ENCODE measurements at places on chromosomes 2 and 18.
A peak's percentile ranks its signal among the peaks of the same experiment; 100 is the strongest.

DNA sequence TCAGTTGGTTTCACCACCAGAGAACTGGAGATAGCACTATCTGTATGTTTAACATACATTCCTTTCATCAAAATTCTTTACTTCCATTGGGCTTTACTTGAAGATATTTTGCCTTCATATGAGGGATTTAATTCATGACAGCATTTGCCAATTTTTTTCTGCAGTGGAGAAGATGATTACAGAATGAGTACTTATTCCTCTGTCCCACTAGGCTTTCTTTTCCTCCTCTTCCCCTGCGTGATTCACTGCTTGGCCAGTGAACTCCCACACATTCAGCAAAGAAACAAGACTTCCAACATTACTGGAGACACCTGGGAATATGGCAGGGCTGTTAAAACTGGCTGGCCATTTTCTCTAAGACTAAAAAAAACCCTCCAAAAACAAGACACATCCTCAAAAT, 425.8 kb upstream of the KCNH7 start:
- DNase-seq, result no peak

GRCh38 chr18:79950515-79951341, 725 bp downstream of the SLC66A2 start:
- DNase-seq, result peak; percentile 60

DNA sequence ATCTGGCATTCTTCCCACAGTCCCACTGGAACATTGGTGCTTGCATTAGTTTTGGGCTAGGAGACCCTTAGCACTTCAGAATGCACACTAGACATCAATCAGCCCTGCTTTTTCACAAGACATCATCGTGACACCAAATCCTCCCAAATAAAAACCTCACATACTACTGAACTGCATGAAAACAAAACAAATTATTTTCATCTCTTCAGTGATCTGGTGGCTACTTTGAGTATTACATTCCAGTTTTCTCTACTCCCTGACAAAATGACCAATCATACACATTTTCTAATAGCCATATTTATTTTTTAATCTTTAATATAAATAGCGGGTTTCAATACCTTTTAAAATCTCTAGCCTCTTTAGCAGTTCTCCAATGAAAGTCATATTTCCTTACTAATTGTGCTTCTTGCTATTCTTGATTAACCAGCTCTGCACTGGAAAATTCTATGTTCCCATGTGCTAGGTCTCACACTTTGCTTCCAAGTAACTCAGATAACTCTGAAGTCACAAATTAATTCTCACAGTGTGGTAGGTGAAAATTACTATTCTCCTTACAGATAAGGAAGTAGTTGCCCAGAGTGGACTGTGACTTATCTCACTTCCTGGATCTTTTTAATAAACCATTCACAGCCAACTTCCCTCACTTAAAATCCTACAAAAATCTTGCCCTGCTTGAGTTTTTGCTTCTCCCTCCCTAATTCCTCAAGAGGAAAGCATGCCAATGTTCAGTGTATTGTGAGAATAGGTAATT, 82.5 kb upstream of the EPB41L3 start:
- peak; percentile 7 for DNase-seq

DNA sequence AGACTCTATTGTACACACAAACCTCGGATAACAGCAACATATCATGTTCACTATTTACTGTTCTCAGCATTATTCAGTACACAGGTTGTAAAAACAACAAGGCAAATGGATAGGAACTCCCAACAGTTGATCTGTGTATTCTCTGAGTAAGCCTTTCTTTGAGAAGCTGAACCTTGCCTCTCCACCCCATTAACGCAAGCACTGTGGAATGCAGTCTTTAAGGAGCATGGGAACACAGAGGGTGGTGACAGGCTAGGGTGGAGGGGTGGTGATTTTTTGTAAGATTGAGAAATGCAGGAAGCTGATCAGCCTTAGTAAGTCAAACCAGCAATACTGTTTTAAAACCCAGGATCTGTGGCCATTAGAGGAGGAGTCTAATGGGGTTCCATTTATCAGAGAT, 19.6 kb upstream of the SERPINB11 start:
- DNase-seq, result no peak

GRCh38 chr2:11775384-11775783, 29.0 kb downstream of the LPIN1 start:
- peak; percentile 66 for DNase-seq

DNA sequence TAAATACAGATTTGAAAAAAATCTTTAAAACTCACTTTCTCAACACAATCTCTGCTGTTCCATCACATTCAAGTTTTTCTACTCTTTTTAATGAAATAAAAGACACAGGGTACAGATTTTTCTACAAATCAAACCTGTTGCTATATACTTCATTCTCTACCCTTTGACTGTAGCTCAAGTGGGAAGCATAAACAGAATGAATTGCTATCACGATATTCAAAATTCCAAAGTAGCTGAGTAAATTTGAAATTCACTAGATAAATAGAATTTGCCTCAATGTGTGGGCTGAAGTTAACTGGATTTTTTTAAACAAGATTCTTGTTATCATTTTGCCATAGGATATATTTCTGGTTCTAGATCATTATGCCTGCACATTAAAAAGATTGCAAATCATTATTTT, 185.9 kb downstream of the ZNF521 start:
- DNase-seq, result no peak

DNA sequence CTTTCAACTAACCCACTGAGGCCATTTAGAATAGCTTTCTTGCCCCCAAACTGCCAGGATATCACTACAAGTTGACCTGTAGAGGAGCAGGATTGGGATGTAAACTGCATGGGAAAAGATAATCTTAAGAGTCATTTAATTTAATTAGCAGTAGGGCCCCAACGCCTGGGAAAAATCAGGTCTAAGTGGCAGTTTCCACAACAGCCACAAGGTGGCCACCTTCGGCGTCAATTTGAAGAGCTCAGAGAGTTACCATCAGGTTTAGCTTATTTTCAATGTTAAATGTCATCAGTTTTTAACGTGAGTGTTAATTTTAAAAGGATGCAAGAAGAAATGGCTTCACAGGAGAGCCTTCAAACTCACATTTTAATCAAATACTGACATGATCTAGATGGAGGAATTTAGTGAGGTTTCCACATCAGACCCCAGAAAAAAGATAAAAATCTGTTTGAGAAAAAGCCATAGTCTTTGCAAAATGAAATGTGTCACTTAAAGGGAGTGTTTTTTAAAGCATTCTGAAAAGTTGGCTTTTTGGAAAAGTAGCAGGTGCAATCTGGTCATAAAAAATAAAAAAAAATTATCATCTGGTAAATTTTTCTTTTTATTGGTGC, 77.3 kb upstream of the UPP2 start:
- DNase-seq, result peak; percentile 66

DNA sequence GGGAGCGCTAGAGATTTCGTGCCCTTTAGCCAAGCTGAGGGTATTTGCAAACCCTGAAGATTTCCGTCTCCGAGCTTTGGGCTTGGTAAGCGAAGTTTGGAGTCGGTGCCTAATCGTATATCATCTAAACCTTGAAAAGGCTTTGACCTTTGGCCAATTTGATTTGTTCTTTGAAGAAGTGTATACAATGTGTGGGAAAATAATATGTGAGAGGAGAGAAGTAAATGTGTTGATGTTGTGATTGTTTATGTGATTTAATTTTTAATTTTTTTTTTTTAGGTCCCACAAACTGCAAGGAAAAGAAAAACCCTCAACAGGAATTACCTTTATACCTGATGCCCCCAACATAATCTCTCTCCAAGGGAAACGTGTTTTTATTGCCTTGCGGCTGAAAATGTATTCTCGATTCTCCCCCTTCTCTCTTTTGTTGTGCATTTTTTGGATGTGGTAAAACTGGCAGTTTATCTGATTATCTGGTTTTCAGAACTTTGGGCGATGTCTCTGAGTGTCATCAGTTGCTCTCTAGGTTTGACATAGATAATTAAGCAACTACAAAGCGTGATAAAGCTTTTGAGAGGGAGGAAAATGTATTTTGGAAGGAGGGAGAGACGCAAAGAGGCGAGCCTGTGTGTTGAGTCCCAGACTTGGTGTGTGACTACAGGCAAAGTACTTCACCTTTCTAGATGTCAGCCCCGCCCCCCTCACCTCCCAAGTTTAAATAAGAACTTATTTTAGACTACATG, 912 bp upstream of the FBXO11 start:
- DNase-seq, result no peak
